ENCODE measurements at places on chromosomes 6 and 20. TPM values are rescaled to one million over a fixed set of nuclear protein-coding genes. Genes with fewer than 3 reads are reported as not detected.

GRCh38 chr6:22222469-22222868, 74.4 kb downstream of the PRL start:
- H3K27ac ChIP-seq: no peak overlapping the region
- no peak for DNase-seq
- H3K4me3 ChIP-seq: no peak overlapping the region
- no peaks in the 10 kb centered on the region for H3K27me3 ChIP-seq
- H3K36me3 ChIP-seq: no peaks in the 10 kb centered on the region

DNA sequence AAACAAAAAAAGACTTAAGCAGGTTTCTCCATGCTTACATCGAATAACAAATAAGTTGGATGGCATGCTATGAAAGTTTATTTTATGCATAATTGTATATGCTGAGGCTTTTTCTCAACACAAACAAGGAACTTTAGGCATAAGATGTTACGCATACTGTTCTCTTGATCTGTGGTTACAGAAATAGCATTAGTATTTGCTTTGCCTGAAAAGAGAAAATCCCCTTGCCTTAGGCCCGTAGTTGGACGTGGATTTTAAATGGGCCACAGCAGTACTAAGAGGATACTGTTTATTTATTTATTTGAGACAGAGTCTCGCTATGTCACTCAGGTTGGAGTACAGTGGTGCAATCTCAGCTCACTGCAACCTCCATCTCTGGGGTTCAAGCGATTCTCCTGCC, 19.0 kb downstream of the LYRM2 start:
- no peaks in the 10 kb centered on the region for H3K4me1 ChIP-seq
- no peak overlapping the region for H3K27ac ChIP-seq
- H3K36me3 ChIP-seq: no peaks in the 10 kb centered on the region
- DNase-seq: no peak
- H3K27me3 ChIP-seq: no peaks in the 10 kb centered on the region

- H3K4me1 ChIP-seq: peaks cover 56% of the 10 kb centered on the region
- no peak for DNase-seq
- H3K27ac ChIP-seq: peak overlapping the region; percentile 96
- H3K27me3 ChIP-seq: no peaks in the 10 kb centered on the region
Observed at GRCh38 chr6:39114388-39114703, 640 bp downstream of the SAYSD1 start.

DNA sequence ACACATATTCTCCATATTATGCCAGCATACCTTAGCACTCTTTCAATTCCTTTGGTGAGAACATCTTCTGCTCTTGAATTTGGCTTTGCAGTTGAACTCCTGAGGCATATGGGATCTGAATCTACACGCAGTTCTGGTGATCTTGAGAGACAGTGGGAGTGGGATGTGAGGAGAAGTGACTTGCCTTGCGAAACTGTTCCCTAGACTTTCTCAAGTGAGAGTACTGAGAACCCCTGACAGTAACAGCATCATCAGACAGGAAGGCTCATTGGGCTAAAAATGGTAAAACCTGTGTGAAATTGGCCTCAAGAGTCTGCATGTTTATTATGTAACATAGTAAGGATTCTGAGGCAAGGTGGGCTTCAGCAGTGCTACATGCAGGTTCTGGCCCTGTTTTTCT, 49.1 kb upstream of the CEP85L start:
- no peak overlapping the region for H3K27ac ChIP-seq
- H3K36me3 ChIP-seq: peaks cover 23% of the 10 kb centered on the region
- H3K4me1 ChIP-seq: peaks cover 53% of the 10 kb centered on the region
- no peak overlapping the region for H3K4me3 ChIP-seq
- no peaks in the 10 kb centered on the region for H3K27me3 ChIP-seq

- no peak for DNase-seq
- peaks cover 71% of the 10 kb centered on the region for H3K4me1 ChIP-seq
- H3K27ac ChIP-seq: peak overlapping the region; percentile 97
- no peak overlapping the region for H3K4me3 ChIP-seq
- peaks cover 2% of the 10 kb centered on the region for H3K27me3 ChIP-seq
Observed at GRCh38 chr6:142821860-142822259, 123.1 kb downstream of the HIVEP2 start.

DNA sequence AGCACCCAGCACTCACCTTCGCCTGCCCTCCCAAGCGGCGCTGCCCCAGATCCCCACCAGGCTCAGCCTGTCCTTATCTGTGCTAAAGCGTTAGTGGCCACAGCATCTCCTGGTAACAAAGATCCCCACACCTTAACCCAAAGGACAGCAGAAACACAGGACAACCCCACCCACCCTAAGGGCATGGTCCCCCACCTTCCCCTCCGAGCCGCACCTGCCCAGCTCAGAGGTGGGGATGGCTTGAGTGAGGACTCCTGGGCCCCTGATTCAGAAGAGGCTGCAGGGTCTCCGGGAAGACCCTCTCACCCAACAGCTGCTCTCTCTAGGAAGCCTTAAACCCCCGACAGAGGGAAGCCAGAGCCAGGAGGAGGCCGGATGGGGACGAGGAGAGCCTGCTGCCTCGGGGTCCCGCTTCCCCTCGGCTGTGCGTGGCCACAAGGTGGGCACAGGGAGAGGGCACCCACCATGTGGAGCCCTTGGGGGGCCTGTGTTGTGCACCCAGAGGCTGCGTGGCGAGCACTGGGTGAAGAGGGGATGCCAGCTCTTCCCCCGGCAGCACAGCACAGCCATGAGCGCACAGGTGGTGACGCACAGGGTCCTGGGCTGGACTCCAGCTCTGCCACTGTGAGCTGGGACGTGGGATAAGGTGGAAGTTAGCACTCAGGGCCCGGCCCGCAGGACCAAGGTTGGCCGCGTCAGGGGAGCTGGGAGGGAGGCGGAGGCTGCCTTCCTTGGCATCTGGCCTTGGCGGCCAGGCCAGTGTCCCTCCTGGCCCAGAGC, 31.9 kb upstream of the MRGBP start:
- no peak overlapping the region for H3K27ac ChIP-seq
- H3K36me3 ChIP-seq: no peaks in the 10 kb centered on the region
- DNase-seq: no peak
- no peak overlapping the region for H3K4me3 ChIP-seq
- no peaks in the 10 kb centered on the region for H3K27me3 ChIP-seq

- no peak overlapping the region for H3K27ac ChIP-seq
- DNase-seq: no peak
- peaks cover 26% of the 10 kb centered on the region for H3K27me3 ChIP-seq
- H3K4me1 ChIP-seq: no peaks in the 10 kb centered on the region
Observed at GRCh38 chr6:88174906-88175305, 8.8 kb upstream of the CNR1 start.

DNA sequence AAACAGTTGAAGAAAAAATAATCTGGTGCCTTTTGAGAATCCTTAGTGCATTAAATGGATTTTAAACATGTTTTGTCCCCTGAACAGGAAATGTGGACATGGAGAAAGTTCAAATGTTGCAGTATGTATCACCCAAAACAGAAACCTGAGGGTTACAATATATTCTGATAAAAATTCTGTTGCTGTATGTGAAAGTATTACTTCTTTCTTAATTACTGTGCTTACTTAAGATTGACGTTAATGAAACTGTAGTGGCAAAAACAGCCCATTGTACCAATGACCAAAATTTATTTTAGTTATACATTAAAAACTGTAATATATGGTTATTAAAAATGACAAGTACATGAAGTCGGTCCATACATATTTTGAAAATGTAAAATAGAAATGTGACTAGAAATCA, 100.6 kb downstream of the PRDM1 start:
- H3K27ac ChIP-seq: peak overlapping the region; percentile 82
- DNase-seq: no peak
- peak overlapping the region; percentile 36 for H3K4me3 ChIP-seq

DNA sequence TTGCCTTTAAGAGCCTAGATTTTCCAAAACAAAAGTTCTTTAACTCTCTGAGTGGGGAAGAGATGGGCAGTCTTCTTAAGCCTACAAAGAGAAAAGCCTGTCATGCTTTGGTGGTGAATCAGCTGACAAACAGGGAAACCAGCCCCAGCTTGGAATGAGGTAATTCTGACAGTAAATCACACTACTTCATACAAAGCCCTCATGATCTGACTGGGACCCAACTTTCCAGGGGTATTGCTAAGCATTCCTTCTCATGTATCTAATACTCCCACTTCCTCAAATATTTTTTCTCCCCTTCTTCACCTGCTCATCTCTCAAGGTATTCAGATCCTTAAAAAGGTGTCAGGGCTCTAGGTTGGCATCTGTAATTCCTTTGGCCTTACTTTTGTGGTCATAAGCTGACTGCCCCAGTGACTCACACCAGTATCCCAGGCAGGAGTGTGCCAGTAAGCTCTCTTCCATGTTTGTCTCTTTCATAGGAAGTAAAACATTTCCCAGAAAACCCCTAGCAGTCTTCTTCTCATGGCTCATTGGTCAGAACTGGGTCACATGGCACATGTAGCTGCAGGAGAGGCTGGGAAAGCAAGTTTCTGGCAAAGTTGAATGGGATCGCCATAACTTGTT, 15.0 kb upstream of the TBC1D22B start:
- H3K36me3 ChIP-seq: no peaks in the 10 kb centered on the region
- H3K4me3 ChIP-seq: no peak overlapping the region
- peaks cover 33% of the 10 kb centered on the region for H3K4me1 ChIP-seq
- peak overlapping the region; percentile 57 for H3K27ac ChIP-seq
- H3K27me3 ChIP-seq: no peaks in the 10 kb centered on the region
- peak; percentile 54 for DNase-seq

GRCh38 chr20:22412977-22413868, 171.1 kb downstream of the FOXA2 start:
- H3K4me1 ChIP-seq: no peaks in the 10 kb centered on the region
- no peak for DNase-seq
- no peak overlapping the region for H3K27ac ChIP-seq
- no peak overlapping the region for H3K4me3 ChIP-seq
- H3K36me3 ChIP-seq: no peaks in the 10 kb centered on the region

- H3K4me1 ChIP-seq: no peaks in the 10 kb centered on the region
- no peak overlapping the region for H3K27ac ChIP-seq
- no peaks in the 10 kb centered on the region for H3K36me3 ChIP-seq
- H3K4me3 ChIP-seq: no peak overlapping the region
Observed at GRCh38 chr6:63537201-63537958, 34.9 kb upstream of the LOC128125822 start.

DNA sequence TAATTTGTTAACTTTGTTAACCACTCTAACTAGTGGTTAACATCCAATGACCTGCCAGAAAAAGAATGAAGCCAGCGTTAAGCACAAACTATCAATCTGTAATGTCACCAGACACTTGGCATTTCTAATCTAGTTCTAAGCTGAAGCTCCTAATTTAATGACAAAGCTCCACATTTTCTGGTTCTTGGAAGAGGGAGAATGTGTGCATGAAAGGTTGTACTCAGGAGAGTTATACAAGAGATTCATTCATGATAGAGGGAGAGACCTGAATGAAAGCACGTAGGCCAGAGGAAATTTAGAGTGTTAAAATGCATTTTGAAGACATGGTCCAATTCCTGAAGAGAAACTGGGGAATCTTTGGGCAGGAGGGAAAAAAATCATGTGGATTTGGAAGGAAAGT, 8.3 kb upstream of the ME1 start:
- no peak for DNase-seq
- no peak overlapping the region for H3K27ac ChIP-seq
- H3K4me1 ChIP-seq: no peaks in the 10 kb centered on the region
- H3K4me3 ChIP-seq: no peak overlapping the region

- H3K4me3 ChIP-seq: no peak overlapping the region
- peaks cover 7% of the 10 kb centered on the region for H3K27me3 ChIP-seq
- no peaks in the 10 kb centered on the region for H3K4me1 ChIP-seq
- no peak for DNase-seq
Observed at GRCh38 chr6:24226541-24226940, 100.5 kb downstream of the NRSN1 start.

- H3K27me3 ChIP-seq: peaks cover 29% of the 10 kb centered on the region
- no peak overlapping the region for H3K4me3 ChIP-seq
- peaks cover 5% of the 10 kb centered on the region for H3K4me1 ChIP-seq
- no peak overlapping the region for H3K27ac ChIP-seq
- DNase-seq: no peak
- no peaks in the 10 kb centered on the region for H3K36me3 ChIP-seq
Observed at GRCh38 chr6:34466242-34467185, 638 bp downstream of the PACSIN1 start.

DNA sequence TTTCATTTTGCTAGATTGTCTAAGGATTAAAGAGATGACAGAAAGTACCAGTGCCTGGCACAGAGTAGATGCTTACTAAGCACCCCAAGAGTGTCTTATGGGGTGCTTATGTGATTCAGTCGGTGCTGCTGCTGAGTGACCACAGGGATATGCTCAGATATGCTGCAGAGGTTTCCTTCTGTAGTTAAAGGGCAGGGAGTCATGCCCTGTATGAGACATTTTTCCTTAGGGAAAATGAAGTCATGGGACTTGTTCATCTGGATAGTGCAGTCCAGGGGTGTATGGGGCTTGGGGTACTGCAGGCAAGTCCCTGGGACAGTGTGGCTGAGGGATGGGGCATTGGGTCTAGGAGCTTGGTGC, 25.1 kb downstream of the TOX2 start:
- no peaks in the 10 kb centered on the region for H3K36me3 ChIP-seq
- DNase-seq: no peak
- H3K27me3 ChIP-seq: peaks cover 20% of the 10 kb centered on the region
- no peak overlapping the region for H3K4me3 ChIP-seq
- H3K27ac ChIP-seq: no peak overlapping the region

- H3K27ac ChIP-seq: no peak overlapping the region
- H3K4me1 ChIP-seq: no peaks in the 10 kb centered on the region
- H3K4me3 ChIP-seq: no peak overlapping the region
- H3K36me3 ChIP-seq: no peaks in the 10 kb centered on the region
- H3K27me3 ChIP-seq: peaks cover 7% of the 10 kb centered on the region
Observed at GRCh38 chr6:8200255-8200654, 97.9 kb upstream of the EEF1E1 start.

GRCh38 chr6:14540810-14541540, 423.4 kb downstream of the CD83 start:
- H3K27ac ChIP-seq: no peak overlapping the region
- no peak for DNase-seq
- H3K36me3 ChIP-seq: no peaks in the 10 kb centered on the region
- H3K27me3 ChIP-seq: no peaks in the 10 kb centered on the region

- H3K27ac ChIP-seq: peak overlapping the region; percentile 85
- peak overlapping the region; percentile 97 for H3K4me3 ChIP-seq
- no peaks in the 10 kb centered on the region for H3K27me3 ChIP-seq
- peak; percentile 82 for DNase-seq
- H3K4me1 ChIP-seq: peaks cover 43% of the 10 kb centered on the region
- no peaks in the 10 kb centered on the region for H3K36me3 ChIP-seq
Observed at GRCh38 chr6:35259948-35260590, 534 bp downstream of the ZNF76 start.

DNA sequence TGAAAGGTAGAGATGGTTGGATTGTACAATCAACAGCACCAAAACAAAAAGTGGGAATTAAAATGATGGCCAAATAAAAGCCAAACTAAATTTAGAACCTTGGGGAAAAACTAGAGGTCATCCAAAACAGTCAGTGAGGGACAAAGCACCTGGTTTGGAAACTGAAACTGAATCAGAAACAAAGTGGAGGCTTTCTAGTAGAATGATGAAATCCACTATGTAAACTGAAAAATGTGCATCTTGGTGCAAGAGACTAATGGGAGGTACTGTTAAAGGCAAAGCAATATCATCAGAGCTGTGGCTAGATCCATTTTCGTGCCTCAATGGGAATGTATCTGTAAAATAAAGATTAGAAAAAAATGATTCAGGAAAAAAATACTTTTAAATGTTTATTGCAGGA, 380.0 kb upstream of the GJE1 start:
- H3K27ac ChIP-seq: no peak overlapping the region
- no peak overlapping the region for H3K4me3 ChIP-seq
- H3K36me3 ChIP-seq: no peaks in the 10 kb centered on the region
- no peak for DNase-seq

GRCh38 chr6:79193971-79194370, 40.5 kb downstream of the HMGN3 start:
- no peak overlapping the region for H3K4me3 ChIP-seq
- peaks cover 20% of the 10 kb centered on the region for H3K36me3 ChIP-seq
- H3K4me1 ChIP-seq: no peaks in the 10 kb centered on the region

DEFB124 gene
- total RNA-seq: not detected

DNAJC5 gene
- 33.7 TPM for total RNA-seq

DEFB132 gene
- total RNA-seq: not detected

TOMM6 gene
- total RNA-seq: 264 TPM

PTCRA gene
- total RNA-seq: not detected

RXRB gene
- total RNA-seq: 40.9 TPM

TP53INP2 gene
- total RNA-seq: 2.3 TPM

All from activated CD4-positive, alpha-beta memory T cell treated with anti-CD3 and anti-CD28 coated beads for 36 hours (primary cell).